ENCODE measurements at places on chromosomes 13 and 19. TPM values are rescaled to one million over a fixed set of nuclear protein-coding genes. Genes with fewer than 3 reads are reported as not detected.

KLK12 gene
- not detected for total RNA-seq

CLEC4G gene
- total RNA-seq, result 0.55 TPM

EBI3 gene
- 3.7 TPM for total RNA-seq

PTGIR gene
- total RNA-seq, result 0.55 TPM

ATP8B3 gene
- not detected for total RNA-seq

GIPC3 gene
- total RNA-seq, result 0.14 TPM

All from transverse colon (tissue), 4 donors.